Activated T-cell treated with anti-CD3 and anti-CD28 coated beads for 48 hours (primary cell): ENCODE measurements at places on chromosomes 3 and 15.

GRCh38 chr3:62676689-62677271 is 198.4 kb downstream of the CADPS start:
- DNase-seq = no peak

- no peak for DNase-seq
Observed at GRCh38 chr15:52406601-52407000, 111.0 kb upstream of the MYO5C start.

DNA sequence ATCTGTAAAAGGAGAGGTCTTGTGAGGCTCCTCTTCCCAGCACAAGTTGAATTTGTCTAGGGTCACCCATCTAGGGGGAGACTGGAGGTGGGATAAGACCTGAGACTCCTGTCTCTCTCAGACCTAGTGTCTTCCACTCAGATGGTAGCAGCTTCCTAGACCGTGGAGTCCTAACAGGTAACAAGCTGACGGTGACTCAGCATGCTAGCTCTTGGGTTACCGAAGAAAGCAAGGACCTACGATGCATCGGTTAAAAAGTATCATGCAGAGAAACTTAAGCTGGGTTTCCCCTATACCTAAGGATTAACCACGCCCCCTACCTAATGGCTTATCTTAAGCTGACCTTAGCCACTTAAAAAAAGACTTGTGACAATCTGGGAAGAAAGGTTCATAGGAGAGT is 7.6 kb downstream of the LRRN1 start:
- DNase-seq = no peak

- no peak for DNase-seq
Observed at GRCh38 chr15:78206326-78207109, 27.8 kb downstream of the ACSBG1 start.
